ENCODE measurements at places on chromosomes 5 and 9.

DNA sequence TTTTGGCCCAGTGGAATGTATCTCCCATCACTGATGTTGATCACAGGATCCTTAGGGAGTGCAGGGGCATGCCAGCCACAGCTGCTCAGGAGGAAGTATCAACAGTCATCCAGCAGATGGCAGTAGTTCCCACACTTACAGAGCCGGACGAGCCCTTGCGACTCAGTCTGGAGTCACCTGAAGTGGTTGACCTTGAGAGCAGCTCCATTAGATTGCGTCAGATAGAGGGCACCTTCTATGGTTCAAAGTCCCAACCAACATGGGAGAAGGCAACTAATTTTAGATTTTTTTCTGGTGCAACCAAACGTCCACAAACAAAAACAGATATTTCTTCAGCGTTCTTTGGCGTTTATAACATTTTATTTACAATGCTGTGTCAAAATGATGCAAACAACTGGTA, 124.5 kb downstream of the EGFLAM start:
- DNase-seq, result peak; percentile 78

GRCh38 chr9:87271696-87272477, 225.8 kb upstream of the DAPK1 start:
- DNase-seq, result no peak

- no peak for DNase-seq
Observed at GRCh38 chr5:139847790-139848507, 52.3 kb downstream of the PSD2 start.

DNA sequence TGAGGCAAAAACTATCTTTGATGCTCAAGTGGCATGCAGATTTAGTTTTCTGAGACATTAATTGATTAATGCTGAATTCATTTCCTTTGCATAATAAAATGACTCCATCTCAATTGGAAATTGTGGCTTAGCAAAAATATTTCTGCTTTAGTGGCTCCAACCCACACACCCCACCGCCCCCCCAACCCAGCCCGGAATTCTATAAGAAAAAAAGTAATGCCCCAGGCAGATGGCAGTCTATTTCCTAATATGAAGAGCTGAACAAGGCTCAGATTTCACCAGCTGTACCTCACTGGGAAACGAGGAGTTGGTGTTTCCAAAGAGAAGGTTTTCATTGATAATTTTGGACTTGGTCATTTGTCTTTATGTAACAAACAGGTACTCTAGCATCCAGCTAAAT, 182.1 kb downstream of the FBN2 start:
- no peak for DNase-seq

- no peak for DNase-seq
Observed at GRCh38 chr5:305459-305858, 16.1 kb upstream of the AHRR start.

GRCh38 chr9:38084556-38084880, 15.5 kb upstream of the SHB start:
- DNase-seq, result no peak

DNA sequence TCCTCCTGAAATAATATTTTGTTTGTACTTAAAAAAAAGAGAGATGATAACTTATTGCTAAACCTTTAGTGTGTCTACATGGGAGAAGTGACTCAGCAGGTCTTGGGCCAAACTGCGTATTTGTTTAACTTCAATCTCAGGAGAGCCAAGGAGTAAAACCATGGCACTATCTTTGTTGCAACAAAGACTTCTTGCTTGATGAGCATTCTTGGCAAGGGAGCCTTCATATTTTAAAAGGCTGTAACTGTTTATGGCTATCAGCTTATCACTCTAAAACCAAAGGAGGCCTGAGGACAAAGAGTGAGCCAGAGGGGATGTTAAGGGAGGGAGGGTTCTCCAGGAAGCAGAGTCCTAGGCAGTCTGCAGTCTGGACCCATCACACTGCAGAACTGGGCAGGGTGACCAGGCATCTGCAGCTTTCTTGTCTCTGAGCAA, 216.2 kb upstream of the S1PR3 start:
- DNase-seq, result no peak

GRCh38 chr9:70746760-70747159, 332.3 kb upstream of the KLF9 start:
- no peak for DNase-seq

All from H54 (cell line).